ENCODE measurements at places on chromosomes 3 and 15.

DNA sequence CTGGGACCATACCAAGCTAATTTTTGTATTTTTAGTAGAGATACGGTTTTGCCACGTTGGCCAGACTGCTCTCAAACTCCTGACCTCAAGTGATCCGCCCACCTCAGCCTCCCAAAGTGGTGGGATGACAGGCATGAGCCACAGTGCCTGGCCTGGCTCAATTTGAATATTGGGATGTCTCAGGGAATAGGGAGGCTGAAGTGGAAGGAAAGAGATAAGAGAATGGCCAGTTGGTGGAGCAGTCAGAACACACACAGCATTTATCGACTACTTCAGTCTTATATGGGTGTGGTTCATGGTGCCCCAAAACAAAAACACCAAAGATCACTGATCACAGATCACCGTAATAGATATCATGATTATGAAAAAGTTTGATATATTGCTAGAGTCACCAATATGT, 144.4 kb downstream of the GMNC start:
- DNase-seq, result peak; percentile 1

DNA sequence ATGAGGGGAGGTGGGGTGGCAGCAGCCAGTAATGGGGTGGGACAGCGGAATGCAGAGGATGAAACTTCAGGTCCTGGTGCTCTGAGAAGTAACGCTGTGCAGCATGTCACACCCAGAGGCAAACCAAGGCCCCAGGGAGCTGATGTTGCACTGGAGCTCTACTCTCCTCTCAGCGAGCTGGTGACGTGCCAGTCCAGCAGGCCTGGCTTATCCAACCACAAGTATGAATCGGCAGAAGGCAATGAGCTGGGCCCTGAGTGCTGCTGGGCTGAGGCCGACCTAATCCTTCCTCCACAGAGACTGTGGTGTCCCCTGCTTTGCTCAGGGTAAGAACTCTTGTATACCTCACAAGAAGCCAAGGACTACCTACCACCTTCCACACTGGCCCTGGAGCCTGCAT, 30.5 kb downstream of the CD86 start:
- DNase-seq, result no peak

GRCh38 chr3:45885979-45886705, at the start of gene CCR9:
TSS of gene CCR9 (plus strand) at chr3:45886543. CDS start at chr3:45894934, 8,391 bp downstream.
- DNase-seq, result no peak

- DNase-seq, result peak; percentile 12
Observed at GRCh38 chr15:77546050-77546501, 86.6 kb downstream of the LINGO1 start.

- DNase-seq, result no peak
Observed at GRCh38 chr3:63304421-63304820, 26.3 kb downstream of the SYNPR start.

GRCh38 chr3:196700801-196701200, 11.2 kb downstream of the CEP19 start:
- no peak for DNase-seq

- no peak for DNase-seq
Observed at GRCh38 chr15:50267577-50267976, 2.1 kb upstream of the HDC start.

DNA sequence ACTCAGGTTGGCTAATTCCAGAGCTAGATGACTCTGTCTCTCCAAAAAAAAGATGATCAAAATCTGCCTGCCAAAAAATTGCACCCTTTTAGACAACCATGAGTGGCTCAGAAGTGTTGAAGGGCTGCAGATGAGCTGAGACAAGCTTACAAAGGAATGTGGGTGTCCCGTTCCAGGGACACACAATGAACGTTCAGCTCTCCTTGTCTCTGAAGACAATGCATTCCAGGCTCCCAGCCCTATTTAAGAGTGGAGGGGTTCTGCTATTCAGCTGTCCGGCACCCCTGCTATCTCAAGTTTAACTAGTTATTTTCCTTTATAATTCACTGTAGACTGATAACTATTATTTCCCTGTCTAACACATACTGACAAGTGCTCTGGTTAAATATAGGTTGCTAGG, 355.1 kb upstream of the WNT5A start:
- DNase-seq, result no peak

- no peak for DNase-seq
Observed at GRCh38 chr3:161413127-161413854, 42.0 kb upstream of the SPTSSB start.

DNA sequence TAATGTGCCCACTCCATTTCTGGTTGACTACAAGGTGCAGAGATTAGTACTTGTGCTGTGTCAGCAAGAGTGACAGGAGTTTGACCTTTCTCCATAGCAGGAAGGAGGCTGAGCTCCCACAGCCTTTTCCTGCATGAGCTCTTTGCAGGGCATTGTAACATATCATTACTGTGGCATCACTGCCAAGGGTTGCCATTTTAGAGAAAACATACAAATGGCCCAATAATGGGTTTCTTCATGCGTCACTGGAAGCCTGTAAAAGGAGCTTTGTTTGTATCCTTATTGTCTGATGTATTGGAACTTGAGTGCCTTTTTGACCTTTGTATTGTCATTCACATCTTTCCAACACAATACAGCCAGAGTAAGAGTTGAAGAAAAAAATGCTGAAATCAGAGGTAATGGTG, 323.0 kb upstream of the CDIN1 start:
- peak; percentile 8 for DNase-seq

GRCh38 chr3:81823882-81824395, 62.5 kb upstream of the GBE1 start:
- DNase-seq, result peak; percentile 22

GRCh38 chr3:133855002-133855370, 40.7 kb downstream of the RAB6B start:
- DNase-seq, result no peak

DNA sequence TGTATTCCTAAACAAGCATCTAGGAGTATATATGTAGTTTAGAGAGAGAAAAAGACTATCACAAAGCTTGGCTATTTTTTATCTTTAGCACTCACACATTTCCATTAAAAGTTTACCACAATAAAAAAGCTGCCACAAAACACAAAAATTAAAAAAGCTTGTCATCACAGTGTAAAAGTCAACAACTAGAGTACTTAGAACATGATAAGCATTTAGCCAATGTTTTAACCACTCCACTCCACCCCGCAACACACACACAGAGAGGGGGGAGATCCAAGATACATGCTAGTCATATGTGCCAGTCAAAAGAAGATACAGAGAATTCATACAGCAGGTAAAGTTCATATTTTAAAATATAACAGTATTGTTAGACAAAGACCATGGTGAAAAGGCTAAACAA, 79.7 kb downstream of the STAG1 start:
- DNase-seq, result no peak

GRCh38 chr3:194730365-194730764, 44.7 kb downstream of the FAM43A start:
- peak; percentile 72 for DNase-seq

DNA sequence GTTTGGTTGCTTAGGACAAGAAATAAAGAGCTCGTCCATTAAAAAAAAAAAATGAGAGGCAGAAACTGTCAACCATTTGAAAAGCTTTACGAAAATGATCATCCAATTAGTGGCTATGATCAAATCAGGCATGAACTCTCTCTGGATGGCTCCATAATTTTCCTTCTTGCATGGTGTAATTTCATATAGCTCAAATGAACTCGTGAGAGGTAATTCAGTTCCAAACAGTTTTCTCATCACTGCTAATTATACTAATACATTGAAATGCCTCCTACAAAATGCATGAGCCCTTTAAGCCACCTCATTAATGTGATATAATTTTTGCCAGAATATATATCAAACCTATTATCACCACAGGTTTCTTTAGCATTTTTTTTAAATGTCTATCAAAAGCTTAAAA, 239.5 kb upstream of the MEIS2 start:
- DNase-seq, result no peak

DNA sequence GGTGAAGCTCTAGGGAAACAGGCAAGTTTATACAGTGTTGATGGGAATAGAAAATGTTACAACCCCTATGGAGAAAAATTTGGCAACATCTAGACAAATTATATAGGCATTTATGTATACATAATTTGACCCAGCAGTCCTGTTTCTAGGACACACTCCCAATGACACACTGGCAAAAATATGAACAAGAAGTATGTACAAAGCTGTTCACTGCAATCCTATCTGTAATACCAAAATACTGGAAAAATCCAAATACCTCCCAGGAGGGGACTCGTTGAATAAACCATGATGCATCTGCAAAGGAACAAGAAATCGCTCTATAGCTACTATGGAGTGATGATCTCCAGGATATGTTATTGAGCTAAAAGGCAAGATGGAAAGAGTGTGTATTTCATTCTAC, 8.5 kb downstream of the BFSP2 start:
- no peak for DNase-seq

GRCh38 chr3:53255775-53256703, at the start of gene TKT:
TSS of gene TKT (minus strand) at chr3:53256022. CDS start at chr3:53255942, 80 bp downstream.
- DNase-seq, result peak; percentile 86
